ENCODE measurements at places on chromosomes 11 and 22.

DNA sequence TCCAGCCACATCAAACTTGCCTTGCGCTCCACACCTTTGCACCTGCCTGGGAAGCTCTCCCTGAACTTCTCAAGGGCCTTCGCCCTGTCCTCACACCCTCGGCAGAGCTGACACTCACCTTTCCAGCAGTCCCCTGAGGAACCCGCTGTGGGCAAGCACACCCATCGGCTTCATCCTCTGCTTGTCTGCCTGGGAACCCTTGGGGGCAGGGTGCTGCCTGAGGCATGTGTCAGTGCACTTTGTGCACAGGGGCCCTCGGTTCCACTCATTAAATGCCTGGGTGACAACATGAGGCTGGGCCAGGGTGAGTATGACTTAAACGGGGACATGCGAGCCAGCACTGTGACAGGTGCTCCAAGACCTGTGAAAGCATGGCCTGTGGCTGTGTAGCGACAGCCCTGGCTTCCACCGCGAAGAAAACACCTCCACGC lies 2.6 kb upstream of the LRFN4 start:
- DNase-seq, result no peak

- no peak for DNase-seq
Measured at GRCh38 chr11:65435981-65436411, 13.4 kb downstream of the NEAT1 start.

- no peak for DNase-seq
Measured at GRCh38 chr11:68929135-68929534, 25.4 kb downstream of the IGHMBP2 start.

GRCh38 chr22:29458551-29458950 lies 20.2 kb downstream of the RFPL1 start:
- DNase-seq, result peak; percentile 35

DNA sequence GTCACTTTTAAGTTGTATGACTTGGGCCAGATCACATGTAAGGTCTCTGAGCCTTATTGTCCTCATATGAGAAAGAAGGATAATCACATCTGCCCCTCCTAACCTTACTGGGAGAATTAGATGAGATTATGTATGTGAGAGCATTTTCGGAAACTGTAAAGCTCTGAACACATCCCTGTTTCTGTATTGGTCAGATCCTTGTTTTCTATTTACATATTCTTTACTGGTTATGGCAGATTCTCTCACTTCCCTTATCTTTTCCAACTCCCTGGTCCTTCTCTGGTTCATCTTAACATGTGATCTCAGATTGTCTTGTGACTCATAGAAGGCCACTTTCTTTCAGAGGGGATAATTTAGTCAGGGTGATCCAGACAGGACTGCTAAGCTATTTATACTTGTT lies 41.8 kb downstream of the CCDC81 start:
- no peak for DNase-seq

DNA sequence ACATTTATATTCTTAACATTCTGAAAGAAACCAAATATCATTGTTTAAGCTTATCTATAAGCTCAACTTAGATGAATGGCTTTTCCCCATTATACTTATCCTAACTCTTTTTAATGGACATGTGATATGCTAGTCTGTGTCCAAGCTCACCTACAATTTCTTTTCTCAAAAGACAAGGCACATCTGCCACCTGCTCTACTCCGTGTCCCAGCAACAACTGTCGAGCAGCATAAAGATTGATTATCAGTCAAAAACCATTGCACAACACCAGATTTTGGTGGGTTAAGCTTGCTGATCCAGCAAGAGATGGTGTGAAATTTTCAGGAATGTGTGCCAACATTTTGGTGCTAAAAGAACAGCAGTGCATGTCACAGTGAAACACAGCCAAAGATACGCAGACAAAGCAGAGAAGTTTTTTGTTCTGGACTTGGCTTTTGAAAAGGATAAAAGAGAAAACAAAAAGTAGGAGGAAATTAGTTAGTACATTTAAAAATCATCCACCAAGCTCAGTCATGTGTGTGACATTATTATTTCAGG lies 65.8 kb downstream of the DCDC1 start:
- DNase-seq, result no peak

- DNase-seq, result no peak
Measured at GRCh38 chr11:65262381-65262680, 569 bp downstream of the POLA2 start.

DNA sequence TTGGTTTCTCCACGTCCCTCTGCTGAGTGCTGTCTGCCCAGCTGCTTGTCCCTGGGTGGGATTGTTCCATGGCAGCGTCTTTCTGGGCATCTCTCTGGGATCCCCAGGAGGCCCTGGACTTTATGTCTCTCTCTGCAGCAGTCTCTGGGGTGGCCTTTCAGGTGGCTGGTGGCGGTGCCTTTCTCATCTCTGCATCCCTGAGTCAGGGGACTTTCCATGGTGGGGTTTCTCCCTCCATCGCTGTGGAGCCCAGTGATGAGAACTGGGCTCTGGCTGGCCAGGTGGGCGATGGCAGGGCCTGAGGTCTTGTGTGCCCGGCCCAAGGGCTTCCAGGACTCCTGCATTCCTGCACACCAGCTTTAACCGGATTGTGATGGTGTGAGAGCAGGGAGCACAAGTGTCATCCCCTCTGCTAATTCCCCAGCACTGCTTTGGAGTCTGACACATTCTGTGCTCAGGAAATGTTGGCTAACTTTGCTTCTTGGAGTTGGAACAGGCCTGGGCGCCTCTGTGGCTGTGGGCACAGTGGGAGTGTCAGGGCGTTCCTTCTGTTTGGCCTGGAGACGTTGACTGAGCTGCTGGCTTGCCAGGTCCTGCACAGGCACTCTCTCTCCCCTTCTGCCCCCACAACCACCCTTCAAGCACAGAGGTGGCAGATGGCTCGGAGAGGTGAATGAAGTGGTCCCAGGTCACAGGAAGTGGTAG lies 27.9 kb downstream of the FAM83F start:
- DNase-seq, result peak; percentile 65

All from AG20443 (cell line).